ENCODE measurements at places on chromosomes 12 and 14.

GRCh38 chr12:30269496-30269895 is 426.2 kb downstream of the IPO8 start:
- no peak for DNase-seq

DNA sequence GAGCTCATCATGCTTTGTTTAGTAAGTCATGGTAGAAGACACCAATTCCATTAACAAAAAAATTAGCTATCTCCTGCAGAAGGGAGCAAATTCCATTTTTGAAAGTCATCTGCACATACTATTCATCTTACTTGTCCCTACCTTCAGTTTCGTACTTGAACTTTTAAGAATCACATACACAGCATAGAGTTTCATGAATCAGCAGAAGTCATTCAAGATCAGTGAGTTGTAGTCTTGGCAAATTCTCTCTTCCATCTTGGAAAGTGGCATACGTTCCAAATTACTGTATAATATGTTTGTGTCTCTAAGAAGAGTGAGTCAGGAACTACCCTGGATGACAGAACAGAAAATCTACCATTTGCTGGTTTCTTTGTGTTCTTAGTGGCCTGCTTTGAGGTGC is 14.1 kb downstream of the VRK1 start:
- no peak for DNase-seq

DNA sequence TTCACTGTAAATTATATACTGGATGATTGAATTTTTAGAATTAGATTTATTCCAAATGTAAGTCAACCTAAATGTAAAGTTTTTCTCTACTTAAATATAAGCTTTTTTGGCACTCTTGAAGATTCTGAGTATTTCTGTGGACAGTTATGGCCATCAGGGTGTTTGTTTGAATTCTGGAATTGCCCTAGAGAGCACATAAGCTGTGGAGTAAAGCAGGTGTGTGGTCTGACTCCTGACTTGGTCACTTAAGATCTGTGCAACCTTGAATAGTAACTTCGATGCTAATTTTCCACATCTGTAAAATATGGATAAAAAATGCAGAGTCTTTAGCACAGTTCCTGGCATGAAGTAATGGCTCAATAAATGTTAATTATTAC is 64.4 kb downstream of the FUT8 start:
- no peak for DNase-seq

DNA sequence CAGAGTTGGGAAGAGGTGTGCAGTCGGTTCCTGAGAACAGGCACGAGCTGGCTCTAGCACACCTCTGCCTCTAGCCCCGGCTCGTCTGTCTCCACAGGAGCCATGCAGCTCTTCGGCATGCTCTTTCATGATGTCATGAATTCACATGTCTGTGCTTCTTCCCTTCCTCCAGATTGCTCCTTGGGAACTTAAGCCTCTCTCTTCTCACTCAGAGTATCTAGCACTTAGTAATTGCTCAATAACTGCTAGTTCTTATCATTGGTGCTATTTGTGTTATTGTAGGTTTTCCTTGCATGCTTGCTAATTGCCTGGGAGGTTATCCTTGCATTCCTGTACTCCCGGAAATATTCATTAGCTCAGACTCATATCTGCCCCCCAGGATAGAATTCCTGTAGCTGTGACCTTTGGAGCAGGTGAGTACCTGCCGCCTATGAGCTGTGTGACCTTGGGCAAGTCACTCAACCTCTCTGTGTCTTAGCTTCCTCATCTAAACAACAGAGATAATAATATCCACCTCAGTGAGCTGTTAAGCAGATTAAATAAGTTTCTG is 19.5 kb downstream of the FAM181A start:
- DNase-seq, result no peak

- DNase-seq, result no peak
Observed at GRCh38 chr12:111580119-111580425, 19.0 kb downstream of the ATXN2 start.

DNA sequence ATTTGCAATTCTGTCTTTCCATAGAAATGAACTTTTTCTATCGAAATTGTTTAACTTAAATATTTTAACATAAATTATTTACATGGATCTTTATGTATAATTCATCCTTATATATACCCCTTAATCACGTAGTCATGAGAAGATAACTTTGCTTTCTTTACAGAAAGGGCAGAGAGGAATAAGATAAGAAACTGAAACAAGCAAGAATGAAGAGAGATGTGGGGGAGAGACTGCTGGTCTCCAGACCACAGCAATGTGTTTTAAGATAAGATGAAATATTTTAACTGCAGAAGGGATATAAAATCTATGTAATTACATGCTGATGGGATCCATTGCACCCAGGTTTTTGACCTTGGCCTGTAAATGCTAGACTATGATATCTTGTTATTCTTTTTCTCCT is 34.7 kb upstream of the DNM1L start:
- DNase-seq, result no peak

DNA sequence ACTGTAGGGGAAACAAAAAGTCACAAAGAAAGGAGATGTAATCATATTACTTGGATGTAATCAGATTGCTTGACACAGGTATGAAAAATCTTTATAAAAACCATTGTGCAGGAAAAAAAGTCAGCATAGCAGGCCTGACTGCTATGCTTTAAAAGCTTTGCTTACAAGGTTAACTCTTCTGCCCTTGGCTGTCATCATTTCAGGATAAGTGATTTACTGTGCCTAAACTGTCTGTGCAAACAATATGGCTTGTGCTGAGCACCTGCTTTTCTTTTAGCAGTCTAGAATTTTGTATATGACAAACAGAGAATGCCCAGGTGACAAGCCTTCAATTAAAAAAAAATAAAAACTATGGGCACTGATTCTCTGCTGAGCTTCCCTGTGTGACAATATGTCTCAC is 63.8 kb upstream of the PLEKHG7 start:
- no peak for DNase-seq

- no peak for DNase-seq
Observed at GRCh38 chr12:122980183-122981035, at the start of gene ARL6IP4. Gene ARL6IP4, plus strand, starts transcription at chr12:122980681. Its CDS starts 459 bp downstream, at chr12:122981140.

GRCh38 chr14:97709552-97709951 is 912.4 kb downstream of the VRK1 start:
- DNase-seq, result no peak

DNA sequence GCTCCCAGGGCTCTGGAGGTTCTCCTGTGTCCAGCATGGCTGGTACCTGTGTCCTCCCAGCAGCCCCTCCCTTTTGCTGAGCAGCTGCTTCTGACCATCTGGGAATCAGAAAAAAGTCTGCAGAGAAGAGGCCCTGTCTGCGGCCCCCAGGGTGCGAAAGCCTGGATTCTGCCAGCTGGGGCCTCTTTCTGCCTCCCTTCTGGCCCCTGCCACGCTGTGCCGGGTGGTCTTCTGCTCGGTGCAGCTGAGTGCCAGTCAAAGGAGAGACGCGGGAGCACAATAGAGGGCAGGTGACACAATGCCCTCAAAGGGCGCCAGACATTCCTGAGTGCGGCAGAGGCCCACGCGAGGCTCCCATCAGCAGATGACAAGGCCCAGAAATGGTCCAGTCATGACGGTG is 12.6 kb downstream of the BTBD6 start:
- DNase-seq, result no peak
